Coronary artery (tissue), 2 donors: ENCODE measurements at places on chromosomes 12 and 14.

DNA sequence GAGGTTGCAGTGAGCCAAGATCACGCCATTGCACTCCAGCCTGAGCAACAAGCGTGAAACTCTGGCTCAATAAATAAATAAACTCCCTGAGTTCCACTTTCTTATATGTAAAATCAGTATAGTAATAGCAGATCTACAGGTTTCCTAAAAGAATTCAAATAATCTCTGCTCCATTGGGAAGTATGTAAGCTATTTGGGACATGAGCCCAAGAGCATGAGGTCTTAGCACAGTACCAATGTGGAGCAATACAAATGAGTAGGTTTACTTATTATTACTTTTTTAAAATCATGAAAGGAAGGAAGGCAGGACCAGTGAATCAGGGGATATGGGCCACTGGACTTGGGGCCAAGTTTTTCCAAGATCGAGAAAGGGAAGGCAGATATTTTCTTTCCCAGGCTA, 216.9 kb upstream of the DIO2 start:
- no peak for DNase-seq

GRCh38 chr14:105305345-105305744, 4.5 kb upstream of the BRF1 start:
- no peak for DNase-seq

- DNase-seq = no peak
Measured at GRCh38 chr12:113065126-113066007, 8.8 kb downstream of the DTX1 start.

DNA sequence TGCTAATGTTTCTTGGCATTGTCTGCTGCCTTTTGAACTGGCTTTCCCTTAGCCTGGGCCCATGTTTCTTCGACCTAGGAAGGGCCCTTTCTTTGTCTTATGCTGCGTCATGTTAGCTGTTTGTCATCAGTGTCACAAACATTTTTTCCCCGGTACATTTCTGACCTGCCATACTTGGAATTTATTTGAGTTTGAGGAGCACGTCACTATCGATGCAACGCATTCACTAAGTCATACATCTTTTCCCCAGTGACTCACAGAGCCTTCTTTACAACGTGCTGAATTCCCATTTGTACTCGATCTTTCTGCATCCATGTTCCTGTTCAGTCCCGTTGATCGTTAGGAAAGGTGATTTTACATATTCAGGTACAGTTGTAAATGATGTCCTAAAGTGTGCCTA, 56.2 kb upstream of the MMP17 start:
- DNase-seq = no peak

- DNase-seq = no peak
Measured at GRCh38 chr12:46557539-46558373, 185.2 kb upstream of the SLC38A2 start.

- DNase-seq = no peak
Measured at GRCh38 chr14:58408681-58409215, 13.0 kb downstream of the TOMM20L start.

DNA sequence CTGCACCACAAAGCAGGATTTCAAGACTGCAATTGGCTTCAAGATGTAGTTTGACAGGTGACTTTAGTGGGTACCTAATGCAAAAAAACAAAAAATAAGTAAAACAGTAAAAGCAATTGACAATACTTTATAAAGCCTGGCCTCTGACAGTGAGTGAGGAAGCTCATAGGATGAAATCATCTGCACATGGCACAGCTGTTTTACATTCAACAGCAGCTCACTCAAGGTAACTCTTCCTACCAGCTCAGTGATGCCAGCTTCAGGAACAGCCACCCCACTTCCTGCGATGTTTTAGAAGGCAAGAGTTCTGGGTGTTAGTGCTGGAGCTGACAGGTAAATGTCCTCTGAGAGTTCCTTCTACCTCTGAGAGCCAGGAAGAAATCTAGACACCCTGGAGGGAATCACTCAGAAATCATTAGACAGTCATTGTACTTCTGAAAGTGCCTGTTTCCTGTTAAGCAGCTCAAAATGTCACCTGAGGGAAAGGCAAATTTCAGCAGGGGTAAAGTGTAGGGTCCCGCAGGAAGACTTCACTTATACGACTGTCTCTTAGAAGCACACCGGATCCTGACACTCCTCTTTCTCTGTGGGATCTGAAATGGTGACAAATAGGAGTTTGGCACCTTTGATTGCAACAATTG, 99.9 kb downstream of the FOXN3 start:
- no peak for DNase-seq

GRCh38 chr14:104091061-104091926, 5.8 kb downstream of the ASPG start:
- no peak for DNase-seq

DNA sequence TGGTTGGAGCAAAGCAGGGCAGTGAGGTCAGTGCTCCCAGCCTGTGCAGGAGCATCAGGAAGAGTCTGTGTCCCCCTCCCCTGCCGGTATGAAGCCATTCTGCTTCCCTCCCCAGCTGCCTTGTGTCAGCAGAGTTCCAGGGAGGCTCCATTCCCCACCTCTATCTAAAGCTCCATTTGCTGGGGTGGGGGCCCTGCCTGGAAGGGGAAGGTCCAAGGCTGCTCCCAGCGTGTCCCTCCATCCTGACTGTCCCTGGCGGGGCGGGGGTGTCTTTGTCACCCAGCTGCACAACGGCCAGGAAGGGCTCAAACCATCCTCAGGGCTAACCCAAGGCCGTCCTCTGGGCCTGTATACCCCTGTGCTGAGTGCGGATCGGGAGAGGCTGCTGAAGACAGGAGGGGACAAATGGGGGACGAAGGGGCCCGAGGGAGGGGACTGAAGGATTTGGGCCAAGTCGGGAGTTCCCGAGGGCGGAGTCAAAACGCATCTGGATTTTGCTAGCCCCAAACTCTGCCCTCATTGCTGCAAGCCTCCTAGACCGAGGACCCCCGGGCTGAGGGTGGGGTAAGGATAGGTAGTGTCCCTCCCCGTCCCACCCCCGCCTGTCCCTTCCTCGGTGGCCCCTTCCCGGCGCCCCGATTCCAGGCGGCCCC, 748 bp upstream of the ACVRL1 start:
- peak; percentile 69 for DNase-seq

GRCh38 chr14:90893510-90893909, 77.3 kb upstream of the TTC7B start:
- no peak for DNase-seq

DNA sequence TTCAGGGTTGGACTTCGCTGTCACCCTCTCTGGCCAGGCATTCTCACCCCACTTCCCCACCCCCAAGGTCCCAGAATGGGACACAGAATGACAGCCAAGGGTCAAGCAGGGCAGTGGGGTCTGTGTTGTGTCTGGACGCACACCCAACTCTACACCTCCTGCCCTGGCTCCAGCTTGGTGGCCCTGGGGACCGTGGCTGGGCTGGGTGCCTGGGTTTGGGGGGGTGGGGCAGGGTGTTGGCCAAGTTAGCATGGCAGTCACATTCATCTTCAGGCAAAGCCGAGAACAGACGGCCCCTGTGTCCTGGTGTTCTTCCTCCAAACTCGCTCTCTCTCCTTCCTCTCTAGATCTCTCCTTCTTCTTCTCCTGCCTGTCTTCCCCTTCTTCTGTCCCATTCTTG, 5.6 kb downstream of the LRP1 start:
- DNase-seq = no peak

- DNase-seq = no peak
Measured at GRCh38 chr12:51593539-51593938, 2.5 kb downstream of the SCN8A start.

DNA sequence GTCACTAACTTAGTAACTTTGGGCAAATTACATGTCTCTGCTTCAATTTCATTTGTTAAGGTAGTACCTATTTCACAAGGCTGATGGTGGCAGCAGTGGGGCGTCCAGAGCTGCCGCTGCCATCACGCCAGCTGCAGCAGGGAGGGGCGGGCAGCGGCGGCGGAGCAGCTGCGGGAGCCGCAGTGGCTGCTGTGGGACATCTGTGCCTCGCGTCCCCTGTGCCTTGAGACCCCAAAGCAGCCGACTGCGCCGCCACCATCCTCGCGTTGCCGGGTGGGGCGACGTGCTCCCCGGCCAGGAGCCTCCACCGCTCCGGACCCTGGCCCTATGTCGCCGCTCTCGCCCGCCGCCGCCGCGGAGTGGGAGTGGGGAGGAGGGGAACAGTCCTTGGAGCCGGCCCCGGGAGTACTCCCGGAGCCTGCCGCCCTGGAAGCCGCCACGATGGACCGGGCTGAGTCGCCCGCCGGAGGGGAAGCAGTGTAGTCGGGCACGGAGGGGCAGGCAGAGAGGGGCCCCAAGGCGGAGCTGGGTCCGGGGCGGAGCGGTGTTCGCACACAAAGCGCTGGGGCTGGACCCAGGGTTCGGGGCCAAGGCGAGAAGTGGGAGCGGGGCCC, 51.4 kb downstream of the A2M start:
- DNase-seq = peak; percentile 78

- no peak for DNase-seq
Measured at GRCh38 chr12:21678959-21679358, 21.3 kb upstream of the LDHB start.

- DNase-seq = no peak
Measured at GRCh38 chr14:81127785-81128184, 93.0 kb downstream of the GTF2A1 start.

DNA sequence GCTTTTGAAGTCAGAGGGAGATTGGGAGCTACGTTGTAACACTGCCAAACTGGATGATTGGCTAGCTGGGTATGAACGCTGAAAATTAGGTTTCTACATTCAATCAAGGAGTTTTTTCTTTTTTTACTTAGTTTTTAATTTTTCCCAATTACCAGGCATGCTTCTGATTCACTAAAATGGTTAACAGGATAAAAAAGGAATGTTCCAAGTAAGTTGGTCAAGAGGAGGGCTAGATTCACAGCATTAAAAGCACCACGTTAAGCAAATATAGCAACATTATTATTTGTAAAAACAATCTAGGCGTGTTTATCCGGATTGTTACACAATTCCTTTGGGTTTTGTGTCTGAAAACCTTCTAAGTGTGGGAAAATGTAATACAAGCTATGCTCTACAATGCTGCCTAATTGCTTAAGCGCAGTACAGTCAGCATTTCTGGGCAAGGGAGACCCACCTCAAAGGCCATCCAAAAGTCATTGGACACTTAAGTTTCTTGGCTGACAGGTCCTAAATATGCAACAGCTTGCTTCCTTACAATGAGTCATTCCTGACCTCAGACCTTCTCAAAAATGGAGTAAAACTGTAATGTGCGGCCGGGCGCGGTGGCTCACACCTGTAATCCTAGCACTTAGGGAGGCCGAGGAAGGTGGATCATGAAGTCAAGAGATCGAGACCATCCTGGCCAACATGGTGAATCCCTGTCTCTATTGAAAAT, 1.2 kb downstream of the RPLP0 start:
- DNase-seq = no peak

DNA sequence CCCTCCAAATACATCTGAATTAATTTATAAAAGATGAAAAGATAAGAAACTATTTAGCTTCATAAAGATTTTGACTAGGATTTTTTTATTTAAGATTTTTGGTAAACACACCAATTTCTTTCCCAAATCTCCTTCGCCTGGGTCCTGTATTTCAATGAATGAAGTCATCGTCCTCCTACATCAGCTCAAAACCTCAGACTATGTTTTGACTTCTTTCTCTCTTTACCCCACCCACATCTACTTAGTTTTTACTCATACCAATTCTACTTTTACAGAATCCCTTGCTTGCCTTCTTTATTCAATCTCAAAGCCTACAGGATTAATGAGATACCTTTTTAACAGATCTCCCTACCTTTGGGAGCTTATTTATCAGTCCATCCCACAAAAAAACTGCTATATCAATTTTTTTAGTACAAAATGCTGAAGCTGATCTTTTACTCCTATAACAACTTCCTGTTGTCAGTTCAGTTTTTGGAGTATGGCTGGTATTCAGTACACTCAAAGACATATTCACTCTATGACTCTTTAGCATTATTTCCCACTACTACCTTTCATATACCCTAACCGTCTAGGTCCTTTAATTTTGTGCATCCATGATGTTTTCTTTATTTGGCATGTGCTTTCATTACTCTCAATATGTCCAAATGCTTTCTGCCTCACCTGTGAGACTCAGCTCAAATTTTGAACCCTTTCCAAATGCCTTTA, 18.7 kb upstream of the CCDC91 start:
- no peak for DNase-seq

DNA sequence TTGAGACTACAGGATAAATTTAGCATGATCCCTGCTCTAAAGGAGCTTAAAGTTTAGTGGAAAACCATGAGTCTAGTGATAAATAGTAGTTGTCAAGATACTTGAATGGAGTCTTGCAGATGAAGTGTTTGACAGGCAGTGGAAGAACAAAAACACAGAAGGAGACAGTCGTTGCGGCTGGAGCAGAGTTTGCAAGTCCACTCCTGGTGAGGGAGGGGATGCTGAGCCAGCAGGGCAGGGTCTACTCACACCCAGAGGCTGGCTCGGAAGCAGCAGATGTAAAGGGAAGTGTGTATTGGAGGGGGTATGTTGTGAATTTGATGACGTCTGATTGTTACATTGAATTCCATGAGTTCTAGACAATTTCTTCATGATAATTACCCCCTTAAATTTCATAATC, 61.3 kb downstream of the TRAF3 start:
- DNase-seq = no peak

DNA sequence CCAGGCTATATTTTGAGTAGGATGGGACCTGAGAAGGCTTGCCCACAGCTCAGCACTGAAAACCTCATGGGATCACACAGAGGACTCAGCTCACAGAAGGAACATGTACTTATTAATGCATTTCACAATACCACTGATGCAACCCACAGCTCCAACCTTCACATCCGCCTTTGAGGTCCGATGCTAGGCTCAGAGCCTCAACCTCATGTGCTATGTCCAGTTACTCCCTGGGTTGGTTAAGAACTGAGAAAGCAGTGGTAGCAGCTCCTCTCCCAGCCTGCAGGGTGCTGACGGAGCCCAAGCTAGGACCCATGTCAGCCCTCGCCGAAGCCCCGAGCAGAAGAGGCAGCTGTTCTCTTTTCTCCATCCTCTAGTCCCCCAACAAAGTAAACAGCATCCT, 52.9 kb downstream of the SPTB start:
- DNase-seq = no peak

DNA sequence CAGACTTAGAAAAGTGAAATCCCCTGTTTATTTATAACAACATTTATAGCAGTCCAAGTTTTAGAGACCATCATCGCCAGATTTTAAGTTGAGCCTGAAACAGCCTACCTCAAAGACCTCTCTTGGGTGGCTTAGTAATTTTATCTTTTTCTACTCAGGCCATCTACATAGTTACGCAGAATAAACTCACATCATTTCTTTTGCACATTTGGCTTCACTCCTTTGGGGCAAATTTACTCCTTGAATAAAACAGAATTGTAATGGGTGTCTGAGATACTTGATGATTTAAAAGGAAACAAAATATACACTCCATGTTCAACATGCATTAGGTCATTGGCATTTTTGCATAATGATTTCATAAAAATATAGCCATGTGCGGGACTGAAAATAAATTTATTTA, 104.7 kb upstream of the TSPAN8 start:
- no peak for DNase-seq

GRCh38 chr12:123519141-123520001, 14.1 kb downstream of the RILPL1 start:
- peak; percentile 85 for DNase-seq
